GM18507 (cell line): ENCODE measurements at places on chromosomes 5 and 9.

- no peak for DNase-seq
These were observed 967.2 kb downstream of the TLE4 start for GRCh38 chr9:80538976-80539375.

GRCh38 chr9:136318111-136318775 is 9.1 kb upstream of the GPSM1 start:
- DNase-seq = no peak

DNA sequence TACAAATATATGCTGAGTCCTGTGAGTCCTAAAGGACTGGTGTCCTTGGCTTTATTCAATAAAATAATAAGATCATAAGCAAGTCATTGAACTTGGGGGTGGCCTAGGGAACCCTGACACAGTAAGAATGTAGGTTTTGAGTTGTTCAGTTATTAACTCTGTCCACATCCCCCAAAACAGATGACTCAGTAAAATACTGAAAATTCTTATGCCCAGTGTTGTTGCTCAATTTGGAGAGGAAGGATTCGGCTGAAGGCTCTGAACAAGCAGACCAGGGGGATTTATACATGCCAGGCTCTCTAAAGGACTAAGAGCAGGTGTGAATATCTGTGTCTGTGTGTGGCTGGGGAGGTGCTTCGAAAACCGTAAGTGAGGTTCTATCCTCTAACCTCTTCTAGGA is 173.7 kb downstream of the RMI1 start:
- no peak for DNase-seq

DNA sequence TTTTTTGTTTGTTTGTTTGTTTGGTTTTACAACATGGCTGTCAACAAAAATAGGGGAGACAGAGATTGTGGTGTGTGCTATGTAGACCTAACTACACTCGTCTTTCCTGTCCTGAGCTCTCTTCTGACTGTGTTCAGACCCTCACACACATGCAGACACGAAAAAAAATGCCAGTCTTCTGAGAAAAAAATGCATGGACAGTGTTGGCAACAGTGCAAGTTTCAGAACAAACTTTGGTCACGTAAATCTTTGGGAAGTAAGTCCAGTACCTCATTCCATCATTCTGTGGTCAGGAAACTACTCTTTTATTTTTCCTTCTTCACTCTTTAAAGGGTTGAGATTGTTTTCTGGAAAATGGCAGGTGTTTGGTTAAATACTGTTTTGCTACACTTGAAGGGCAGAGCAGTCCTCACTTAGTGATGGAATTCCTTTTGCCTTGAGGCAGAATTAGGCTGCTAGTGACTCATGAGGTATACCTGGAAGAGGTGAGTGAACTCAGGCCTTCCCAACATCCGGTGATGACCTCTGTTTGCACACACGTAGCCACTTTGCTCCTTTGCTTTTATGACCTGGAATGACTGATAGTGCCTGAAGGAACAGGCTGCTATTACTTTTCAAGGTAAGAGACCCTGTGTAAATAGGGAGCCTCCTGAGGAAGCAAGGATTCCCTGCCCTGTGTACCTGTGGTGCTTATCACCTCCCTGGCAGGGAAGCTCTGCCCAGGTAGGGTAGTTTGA is 81.6 kb upstream of the TNFAIP8 start:
- DNase-seq = no peak

DNA sequence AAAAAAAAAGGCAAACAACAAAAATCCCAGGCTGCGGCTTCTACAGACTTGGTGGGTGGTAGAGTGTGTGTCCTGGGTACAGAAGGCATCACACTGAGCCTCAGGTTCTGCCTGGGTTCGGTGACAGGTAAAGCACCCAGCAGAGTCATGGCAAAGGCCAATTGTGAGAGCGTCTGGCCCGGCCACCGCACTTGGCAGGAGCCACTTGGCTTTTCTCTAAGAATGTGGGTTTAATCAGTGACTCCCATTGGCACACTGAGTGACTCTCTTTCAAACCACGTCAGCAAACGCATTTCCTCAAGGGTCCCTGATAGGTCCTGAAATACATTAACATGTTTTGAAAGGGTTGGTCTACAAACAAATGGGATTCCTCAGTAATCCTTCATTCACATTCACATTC is 17.0 kb downstream of the COL23A1 start:
- DNase-seq = no peak

DNA sequence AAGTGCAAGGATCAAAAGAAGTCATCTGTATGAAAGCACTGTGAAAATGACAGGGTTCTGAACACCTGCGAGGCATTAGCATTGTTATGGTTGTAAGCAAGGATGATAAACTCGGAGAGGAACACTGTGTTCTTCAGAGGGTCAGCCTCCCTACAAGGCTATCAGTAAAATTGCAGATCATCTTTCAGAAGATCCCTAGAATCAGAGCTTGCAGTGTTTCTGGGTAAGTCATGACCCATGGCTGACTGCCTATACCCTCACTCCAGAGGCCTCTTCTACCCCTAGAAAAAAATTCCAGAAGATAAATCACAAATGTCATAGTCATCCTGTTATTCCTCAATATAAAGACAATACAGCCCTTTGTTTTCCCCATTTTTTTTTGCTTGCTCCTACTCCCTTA is 292.6 kb downstream of the DMAC1 start:
- DNase-seq = no peak

DNA sequence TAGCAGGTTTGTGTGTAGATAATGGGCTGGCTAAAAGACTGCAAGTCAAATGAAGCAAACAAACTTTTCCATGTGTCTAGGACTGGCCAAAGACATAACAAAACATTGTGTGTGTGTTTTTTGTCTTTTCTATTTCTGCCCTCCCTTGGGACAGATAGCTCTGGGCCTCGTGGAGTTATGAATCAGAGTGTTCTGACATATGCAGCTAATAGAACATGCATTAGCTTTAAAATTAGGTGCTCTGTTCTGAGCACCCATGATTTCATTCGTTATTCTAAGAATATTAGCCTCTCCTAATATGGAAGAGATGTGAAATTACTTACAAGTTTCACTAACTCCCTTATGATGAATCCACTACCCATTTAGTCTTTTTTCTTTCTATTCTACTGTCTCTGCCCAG is 367.3 kb upstream of the PAPPA start:
- DNase-seq = no peak
